ENCODE measurements at places on chromosomes 3 and 15.
A peak's percentile ranks its signal among the peaks of the same experiment; 100 is the strongest.

DNA sequence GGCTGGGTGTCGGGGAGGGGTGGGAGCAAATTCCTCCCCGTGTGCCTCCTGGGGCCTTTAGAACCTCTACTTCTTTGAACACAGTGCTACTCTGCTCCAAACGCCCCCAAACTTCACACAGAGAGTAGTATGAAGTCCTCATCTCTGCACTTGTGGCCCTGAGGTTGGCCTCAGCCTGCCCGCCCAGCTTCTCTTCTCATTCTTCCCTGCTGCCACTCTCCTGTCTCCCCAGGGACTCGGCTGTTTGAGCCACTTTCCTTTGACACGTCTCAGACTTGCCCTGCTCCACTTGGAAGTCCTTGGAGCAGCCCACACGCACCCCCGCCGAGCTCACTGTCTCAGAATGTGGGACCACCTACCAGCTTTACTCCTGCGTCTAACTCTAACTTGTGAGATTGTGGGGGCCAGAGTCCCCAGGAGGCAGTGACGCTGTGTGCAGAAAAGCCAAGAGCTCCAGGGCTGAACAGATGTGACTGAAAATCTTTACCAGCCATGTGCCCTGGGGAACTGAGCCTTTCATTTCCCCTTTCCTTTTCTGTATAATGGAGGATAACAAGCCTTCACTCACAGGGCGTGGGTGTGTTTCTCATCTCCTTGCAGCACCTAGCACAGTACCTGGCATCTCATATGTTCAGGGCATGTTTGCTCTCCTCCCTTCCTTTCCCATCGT lies 233.6 kb upstream of the CTDSPL start:
- no peak for DNase-seq

DNA sequence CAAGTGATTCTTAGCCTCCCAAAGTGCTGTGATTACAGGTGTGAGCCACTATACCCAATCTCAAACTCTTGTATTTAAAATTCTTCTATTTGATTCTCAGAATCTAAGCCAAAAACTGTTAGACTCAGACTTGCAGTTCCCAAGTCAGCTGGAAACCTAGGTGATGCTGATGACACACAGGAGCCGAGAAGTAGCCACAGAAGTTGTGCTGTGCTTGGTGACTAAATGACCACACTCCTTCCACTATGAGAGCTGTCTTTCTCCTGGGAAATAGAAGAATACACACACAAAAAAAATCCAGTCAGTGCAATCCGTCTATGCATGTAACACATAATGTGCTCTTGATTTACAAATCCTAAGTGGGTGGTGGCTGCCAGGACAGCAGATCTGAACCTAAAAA lies 33.9 kb downstream of the ILDR1 start:
- DNase-seq, result no peak

GRCh38 chr3:34869696-34870095 lies 769.6 kb upstream of the ARPP21 start:
- DNase-seq, result no peak

DNA sequence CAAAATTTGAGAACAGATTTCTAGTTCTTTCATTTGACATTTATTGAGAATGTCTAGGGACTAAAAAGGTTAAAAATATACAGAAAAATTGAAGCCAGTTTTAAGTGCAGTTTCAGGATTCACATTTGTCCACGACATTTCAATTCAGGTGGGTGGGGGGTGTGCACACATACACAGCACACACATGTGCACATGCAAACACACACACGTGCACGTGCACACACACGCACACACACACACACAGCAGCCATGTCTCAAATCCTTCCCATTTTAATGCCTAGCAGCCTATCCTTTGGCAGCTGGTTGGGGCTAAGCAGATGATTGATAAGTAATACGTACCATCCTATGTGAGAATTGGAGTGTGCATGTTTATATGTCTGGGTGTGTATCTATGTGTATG lies 238.3 kb upstream of the TRIM42 start:
- DNase-seq, result no peak

DNA sequence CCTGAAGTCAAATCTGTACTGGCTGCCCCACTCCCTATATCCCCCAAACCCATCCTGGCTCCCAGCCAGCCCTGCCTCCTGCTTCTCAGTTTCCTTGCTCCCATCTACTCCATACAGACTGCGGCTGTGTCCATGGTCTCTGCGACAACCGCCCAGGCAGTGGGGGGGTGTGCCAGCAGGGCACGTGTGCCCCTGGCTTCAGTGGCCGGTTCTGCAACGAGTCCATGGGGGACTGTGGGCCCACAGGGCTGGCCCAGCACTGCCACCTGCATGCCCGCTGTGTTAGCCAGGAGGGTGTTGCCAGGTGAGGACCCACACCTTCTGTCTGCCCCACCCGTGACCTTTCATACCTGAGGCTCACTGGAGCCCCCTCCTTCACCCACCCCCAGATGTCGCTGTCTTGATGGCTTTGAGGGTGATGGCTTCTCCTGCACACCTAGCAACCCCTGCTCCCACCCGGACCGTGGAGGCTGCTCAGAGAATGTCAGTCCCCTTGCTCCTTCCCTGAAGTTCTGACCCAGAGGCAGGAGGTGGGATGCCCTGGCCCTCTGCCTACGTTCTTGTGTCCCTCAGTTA lies 14.7 kb downstream of the STAB1 start:
- DNase-seq, result no peak

- peak; percentile 73 for DNase-seq
These were observed 114.7 kb upstream of the TLE3 start for GRCh38 chr15:70212286-70212962.

GRCh38 chr15:27707257-27707656 lies 391.9 kb downstream of the OCA2 start:
- no peak for DNase-seq

DNA sequence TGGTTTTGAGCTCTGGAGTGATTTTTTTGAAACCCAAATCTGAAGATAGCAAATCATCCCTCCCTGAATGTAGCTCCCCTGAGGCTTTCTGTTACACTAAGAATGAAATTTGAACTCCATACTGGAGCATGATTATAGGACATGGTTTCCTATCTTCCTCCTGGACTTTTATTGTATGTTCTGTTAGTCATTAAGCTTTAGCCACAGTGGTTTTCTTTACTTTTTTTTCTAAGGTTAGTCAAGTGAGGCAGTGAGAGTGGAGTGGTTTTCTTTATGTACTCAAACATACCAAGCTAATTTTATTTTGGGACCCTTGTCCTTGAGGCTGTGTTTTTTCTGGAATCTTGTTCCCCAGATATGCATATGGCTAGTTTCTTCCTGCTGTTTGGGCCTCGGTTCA lies 55.2 kb upstream of the FRMD4B start:
- no peak for DNase-seq

GRCh38 chr3:173690542-173691180 lies 293.1 kb downstream of the NLGN1 start:
- no peak for DNase-seq

GRCh38 chr15:37219211-37219701 lies 118.9 kb upstream of the MEIS2 start:
- no peak for DNase-seq

DNA sequence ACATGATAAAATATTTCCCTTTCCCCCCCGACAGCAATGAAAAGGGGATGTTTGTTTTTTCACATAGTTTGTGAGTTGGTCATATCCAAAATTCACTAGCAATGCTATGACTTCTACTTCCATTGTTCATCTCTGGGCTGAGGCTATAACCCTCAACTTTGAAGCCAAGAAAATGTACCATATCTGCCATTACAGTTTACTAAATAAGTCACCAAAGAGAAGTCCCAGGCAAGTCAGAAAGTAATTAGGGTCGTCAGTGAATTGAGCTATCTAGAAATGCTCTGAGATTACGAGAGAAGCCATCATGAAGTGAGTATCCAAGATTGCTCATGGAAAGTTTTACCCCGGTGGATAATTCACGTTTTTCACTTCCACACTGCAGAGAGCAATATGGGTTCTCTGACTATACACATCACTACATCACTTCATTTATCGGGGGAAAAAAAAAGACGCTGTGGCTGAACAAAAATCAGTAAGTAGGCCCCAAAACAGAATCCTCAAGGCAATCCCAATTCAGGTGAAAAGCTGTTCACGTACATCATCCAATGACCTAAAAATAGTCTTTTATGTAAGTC lies 1.4 kb downstream of the PEAK1 start:
- DNase-seq, result no peak

- DNase-seq, result no peak
These were observed 77.9 kb upstream of the PRR23C start for GRCh38 chr3:139122612-139123011.

DNA sequence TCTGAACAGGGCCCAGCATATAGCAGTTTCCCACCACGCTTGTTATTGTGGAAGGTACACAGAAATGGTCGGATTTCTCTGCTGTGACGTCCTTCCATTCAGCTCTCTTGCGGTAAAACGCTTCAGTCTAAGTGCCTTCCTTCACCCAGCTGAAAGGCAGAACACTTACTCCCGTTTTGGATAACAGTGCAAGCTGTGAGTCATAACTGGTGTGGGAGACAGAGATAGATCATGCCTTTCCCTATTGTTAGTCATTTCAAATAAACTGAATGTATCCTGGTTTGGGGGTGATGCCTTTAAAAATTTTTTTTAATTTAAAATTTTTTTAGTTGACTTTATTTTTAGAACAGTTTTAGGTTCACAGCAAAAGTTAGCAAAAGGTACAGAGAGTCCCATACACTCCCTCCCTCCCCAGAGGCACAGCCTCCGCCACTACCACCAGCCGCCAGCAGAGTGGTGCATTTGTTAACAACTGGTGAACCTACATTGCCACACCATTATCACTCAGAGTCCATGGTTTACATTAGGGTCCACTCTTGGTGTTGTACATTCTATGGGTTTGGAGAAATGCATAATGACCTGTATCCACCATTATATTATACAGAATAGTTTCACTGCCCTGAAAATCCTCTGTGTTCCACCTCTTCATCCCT lies 94.9 kb upstream of the NSMCE3 start:
- no peak for DNase-seq

DNA sequence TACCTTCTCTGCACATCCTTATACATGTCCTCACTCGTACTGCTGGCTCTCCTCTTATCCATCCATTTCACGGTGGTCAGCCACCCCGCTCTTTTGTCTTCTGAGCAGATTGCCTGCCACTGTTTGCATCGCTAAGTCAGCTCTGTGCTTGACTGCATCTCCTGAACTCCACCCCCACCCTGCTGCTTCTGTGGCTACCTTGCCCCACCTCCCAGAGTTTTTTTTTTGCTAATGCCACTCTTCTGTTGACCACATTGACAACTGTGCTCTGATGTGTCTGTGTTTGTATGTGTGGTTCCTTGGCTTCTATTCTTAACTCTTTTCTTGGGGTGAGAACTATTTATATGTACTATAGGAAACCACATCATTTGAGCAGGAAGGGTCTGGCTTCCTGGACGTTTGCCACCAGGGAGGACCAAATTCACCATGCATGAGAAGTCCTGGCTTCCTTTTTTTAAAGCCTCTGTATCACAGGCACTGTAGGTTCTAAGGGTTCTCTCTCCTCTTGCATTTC lies 12.8 kb upstream of the MTMR10 start:
- DNase-seq, result no peak

- no peak for DNase-seq
These were observed 265.9 kb downstream of the SHQ1 start for GRCh38 chr3:72582211-72582878.

DNA sequence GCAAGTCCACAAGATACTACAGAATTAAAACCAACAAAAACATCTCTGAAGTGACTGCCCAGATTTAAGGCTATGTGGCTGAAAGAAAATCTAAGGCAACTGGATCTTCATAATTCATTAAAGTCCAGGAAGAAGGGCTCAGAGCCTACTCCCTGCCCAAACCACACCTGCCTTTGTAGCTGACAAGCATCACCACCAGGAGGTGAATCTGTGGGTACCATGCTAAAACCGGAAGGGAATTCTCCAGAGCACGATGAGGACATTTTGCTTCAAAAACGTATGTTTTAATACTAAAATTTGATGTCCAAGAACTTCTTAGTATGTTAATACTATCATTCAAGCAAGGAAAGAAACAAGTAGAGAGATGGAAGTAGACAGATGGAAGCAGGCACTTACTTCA lies 495.9 kb upstream of the NECTIN3 start:
- no peak for DNase-seq

DNA sequence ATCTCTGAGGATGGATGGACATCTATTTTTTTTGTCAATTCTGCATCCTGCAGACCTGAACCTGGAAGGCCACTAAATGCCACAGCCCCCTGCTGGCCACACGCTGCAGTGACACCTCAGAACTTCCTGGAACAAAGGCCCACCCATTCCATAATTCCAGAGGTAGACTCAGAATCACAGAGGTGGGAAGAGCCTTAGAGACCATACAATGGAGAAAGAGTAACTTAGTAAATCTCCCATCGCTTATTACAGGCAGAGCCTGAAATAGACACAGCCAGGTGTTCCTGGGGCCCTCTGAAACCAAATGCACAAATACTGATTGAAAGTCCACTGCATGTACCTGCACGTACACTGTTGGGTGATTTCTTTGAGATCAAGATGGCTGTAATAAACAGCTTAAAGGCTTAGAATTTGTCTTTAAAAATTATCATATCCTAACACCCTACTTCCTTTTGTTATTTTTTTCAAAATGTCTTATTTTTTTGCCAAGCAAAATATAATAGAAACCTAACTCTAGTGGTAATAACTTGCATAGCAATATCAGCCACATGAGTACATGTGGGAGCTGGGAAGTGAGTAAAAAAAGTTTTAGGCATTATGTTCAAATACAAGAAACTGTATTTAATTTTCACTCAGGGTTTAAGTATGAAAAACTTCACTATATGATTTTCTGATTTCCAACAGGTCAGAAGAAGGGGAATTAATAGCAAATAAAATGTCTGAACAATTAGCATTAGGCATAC lies 62.7 kb downstream of the EOMES start:
- no peak for DNase-seq

GRCh38 chr3:73028803-73029202 lies 32.2 kb downstream of the PPP4R2 start:
- DNase-seq, result no peak

DNA sequence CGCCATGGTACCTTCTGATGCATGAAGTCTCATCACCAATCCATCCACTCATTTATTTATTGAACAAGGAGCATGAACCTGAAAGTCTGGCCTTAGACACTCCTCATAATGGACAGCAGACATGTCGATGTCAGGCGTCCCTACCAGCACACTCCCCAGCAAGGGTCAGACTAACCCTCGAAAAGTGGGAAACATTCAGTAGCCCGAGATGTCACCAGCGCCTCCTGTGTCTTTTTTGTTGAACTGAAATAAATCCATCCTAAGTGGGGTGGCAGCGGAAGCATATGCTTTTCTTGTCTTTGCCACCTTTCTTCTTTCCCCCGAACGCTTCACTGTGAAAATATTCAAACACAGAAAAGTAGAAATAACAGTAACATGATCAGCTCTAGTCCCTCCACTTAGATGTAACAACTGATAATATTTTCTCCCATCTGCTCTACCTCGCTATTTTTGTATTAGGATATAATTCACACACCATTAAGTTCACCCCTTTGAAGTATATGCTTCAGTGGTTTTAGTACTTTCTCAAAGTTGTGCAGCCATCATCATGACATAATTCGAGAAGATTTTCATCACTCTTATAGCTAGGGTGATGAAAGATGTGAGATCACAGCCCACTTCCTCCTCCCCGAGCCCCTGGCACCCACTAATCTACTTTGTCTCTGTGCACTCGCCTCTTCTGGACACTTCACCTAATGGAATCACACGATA lies 121.6 kb downstream of the ADAMTS17 start:
- no peak for DNase-seq
